ENCODE measurements at places on chromosomes 2 and 18.

- DNase-seq, result no peak
Measured at GRCh38 chr2:191430476-191430875, 185.3 kb downstream of the MYO1B start.

DNA sequence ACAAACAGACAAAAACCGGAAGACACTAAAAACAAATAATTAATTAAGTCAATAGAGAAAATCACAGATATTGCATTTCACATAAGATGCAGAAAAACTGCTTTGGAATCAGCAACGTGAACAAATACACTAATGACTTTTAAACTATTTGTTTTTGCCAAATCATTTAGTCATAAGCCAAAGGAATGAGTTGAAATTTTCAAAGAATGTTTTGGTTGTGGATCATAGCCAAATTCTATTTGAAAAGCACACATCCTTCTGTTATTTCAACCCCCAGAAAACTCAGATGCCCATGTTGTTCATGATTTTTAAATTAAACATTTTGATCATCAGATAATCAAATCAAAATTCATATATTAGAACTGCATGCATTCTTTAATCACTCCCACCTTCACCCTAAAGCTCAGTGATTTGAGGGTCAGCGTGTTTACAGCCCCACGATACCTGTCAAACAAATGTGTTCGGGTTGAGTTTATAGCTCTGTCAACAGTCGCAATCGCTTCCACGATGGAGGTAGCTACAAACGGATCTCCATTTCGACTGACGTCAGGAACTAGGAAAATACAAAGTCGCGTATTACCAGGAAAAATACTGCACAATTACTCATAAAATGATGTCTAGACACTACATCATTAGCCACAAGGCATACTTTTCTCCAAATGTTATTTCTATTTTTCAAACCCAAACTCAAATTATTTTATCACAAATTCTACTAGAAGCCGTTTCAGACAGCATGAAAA lies 90.2 kb downstream of the PXDN start:
- DNase-seq, result peak; percentile 83

DNA sequence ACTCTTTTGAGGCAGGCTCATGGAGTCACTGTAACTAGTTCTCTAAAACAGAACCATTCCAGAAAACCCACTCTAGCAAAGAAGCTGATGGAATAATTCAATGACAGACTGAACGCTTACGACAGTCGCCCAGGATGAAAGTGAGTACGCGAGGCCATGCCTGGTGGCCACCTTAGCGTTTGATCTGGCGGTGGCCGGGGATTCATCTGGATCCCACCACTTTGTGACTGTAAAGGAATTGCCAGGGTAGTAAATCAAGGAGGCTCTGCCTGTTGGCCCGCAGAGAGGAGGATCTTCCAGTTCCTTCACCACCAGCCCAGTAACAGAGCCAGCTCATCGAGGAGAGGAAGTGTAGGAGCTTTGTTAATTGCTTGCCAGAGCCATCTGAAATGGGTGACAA lies 34.6 kb downstream of the GREB1 start:
- DNase-seq, result no peak

DNA sequence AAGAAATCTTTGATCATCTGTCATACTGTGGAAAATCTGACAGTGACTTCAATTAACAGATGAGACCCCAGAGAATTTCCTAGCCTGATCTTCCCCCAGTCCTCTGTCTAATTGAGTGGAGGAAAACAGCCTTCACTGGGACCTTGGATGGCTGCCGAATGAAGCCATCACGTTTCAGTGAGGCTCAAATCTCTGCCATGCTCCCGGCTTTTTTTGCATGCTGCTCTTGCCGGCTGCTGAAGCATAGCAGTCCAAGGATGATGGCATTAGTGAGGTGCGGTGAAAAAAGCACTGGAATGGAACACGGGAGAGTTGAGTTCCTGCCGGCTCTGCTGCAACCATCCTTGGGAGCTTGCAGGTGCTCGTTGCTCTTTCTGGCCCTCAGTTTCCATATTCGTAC lies 430.5 kb downstream of the SLC4A3 start:
- DNase-seq, result no peak

GRCh38 chr2:72222829-72223564 lies 75.3 kb upstream of the CYP26B1 start:
- peak; percentile 63 for DNase-seq

DNA sequence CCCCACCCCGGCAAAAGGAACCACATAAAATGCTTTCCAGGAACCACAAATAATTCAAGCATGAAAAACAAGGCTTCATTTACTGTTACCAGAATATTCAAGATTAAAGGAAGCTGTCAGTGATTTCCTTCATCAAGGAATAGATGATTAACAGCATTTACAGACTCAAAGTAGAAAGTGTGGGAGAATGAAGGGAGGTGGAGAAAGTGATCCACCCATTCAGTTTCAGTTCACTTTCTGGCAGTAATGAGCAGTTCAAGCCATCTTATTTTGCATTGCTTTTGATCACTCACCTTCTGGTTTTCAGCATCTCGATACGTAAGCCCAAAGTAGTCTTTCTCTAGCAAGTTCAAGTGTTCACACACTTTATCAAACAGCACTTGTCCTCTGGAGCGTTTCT lies 99.0 kb downstream of the EPB41L3 start:
- DNase-seq, result no peak

DNA sequence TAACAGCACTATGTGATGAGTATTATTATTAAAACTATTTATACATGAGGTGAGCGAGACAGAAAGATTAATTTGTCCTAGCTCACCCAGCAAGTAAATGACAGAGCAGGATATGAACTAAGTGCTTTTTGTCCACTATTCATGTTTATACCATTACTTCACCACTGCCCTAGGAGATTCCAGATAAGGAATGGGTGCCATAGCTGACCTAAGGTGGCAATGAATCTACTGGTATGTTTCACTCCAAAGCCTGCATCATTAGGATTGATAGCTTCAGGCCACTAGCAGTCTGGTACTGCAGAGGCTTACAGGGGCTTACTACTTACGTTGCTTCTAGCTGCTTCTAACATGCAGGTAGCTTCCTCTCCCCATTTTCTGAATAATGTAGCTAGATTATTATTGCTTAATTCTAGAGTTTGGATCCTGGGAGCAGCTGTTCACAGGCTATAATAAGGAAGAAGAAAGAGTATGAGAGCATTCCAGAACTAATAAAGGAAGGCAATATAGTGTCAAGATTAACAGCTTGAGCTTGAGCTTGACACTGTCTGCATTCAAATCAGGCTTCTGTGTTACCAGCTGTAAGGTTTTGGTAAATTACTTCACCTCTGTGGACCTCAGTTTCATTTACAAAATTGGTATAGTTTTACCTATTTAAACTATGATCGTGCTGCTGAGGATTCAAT lies 153.7 kb downstream of the GALNT3 start:
- DNase-seq, result no peak

GRCh38 chr2:19364014-19364413 lies 5.6 kb upstream of the OSR1 start:
- DNase-seq, result no peak

DNA sequence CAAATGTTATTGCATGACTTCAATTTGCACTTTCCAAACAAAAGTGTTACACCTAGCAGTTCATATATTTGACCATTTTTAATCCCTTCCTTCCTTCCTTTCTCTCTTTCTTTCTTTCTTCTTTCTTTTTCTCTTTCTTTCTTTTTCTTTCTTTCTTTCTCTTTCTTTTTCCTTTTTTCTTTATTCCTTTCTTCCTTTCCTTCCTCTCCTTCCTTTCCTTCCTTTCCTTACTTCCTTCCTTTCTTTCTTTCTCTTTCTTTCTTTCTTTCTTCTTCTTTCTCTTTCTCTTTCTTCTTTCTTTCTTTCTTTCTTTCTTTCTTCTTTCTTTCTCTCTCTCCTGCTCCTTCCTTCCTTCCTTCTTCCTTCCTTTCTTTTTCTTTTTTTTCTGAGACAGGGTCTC lies 146.7 kb upstream of the ALKAL2 start:
- DNase-seq, result no peak

DNA sequence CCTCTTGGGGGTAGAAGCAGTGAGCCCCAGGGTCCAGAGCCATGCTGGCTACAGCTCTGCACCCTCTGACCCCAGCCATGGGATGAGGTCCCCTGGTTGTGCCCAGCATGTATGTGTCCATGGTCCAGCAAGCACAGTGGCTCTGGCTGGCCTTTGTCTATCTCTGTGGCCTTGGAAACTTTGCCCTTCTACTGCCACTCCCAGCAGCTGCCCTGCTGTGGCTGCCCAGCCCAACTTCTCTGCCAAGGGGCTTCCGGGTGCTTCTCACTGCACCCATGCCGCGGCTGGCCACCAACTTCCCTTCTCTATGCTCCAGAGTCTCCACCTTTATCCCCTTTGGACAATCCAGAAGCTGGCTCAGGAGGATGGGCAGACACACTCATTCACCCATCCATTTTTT lies 18.8 kb downstream of the TMEM185B start:
- no peak for DNase-seq

DNA sequence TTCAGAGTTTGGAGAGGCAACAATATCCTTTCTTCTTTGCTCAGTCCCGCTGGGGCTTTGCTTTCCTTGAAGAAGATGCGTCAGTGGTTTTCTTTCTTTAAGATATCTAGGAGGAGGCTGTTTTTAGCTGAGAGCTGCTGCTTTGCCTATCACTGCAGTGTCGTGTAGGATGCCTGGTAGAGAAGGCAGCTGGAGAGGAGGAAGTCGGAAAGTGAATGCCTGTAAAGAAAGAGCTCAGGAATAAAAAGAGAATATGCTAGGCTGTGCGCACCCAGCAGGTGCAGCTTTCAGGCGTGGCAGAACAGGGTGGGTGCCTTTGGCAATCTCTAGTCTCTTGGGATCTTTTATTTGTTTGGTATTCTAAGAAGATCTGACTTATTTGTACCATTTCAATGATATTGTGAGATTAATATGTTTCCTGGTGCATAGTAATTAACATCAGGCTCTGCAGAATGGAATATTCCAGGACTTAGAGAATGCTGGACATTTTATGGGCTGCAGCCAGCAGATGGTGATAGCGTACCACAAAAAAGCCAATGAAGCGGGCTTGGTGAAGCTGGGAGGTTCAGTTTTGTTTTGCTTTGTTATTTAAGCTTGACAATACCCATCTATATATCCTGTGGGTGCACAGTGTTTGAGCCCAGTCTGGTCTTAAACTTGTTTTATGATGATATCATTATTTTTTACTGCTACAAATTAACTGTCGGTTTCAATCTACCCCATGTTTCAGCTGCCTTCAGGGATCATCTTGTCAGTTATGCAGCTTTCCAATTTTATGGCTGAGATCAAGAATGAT lies 34.9 kb downstream of the CAVIN2 start:
- no peak for DNase-seq

- no peak for DNase-seq
Measured at GRCh38 chr18:40949114-40949950, 1005.7 kb upstream of the PIK3C3 start.

DNA sequence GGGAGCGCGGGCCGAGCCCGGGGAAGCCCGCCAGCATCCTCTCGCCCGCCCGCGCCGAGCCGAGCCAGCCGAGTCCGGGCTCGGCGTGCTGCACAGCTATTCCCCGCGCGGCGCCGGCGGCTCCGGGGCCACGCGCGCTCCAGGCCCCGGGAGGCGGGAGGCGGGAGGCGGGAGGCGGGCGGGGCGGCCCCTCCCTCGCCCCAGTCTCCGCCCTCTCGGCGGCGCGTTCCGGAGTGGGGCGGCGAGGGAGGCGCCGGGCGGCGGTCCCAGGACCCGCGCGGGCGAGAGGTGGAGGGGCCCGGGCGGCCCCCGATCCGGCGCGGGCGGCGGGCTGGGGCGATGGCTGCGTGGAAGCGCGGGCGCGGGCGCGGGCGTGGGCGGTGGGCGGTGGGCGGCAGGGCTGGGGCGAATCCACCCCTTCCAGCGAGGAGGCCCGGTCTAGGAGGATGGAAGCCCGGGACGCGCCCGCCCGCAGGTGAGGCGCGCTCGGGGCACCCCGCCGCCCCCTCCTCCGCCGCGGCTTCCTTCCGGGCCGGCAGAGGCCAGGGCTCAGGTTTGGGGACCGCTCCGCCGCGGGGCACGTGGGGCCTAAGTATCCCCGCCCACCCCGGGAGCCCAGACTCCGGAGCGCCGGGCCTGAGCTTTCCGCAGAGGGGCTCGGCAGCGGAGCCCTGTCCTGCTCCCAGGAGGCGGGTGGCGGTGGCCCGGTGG lies at the start of gene ADCY3:
ADCY3 (minus strand) TSS at position 140 of the 711 bp plus-strand sequence. CDS start 1,250 bp downstream, outside the sequence.
- DNase-seq, result no peak

DNA sequence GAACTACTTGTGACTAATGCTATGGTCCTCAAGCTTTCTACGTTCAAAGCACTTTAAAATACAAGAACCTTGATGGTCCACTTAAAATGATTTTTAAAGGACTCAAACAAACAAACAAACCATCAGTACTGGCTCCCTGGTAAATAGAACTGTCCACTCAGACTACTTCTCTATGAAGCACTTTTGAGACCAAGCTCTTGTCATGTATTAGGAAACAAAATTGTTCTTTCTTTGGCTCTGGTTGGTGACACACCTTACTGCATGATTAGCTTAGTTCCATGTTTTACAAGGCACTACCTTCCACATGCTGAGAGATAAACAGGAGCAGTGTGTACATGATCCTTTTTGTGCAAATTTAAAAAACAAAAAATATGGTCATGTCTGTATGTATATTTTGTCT lies 19.7 kb downstream of the DARS1 start:
- no peak for DNase-seq

DNA sequence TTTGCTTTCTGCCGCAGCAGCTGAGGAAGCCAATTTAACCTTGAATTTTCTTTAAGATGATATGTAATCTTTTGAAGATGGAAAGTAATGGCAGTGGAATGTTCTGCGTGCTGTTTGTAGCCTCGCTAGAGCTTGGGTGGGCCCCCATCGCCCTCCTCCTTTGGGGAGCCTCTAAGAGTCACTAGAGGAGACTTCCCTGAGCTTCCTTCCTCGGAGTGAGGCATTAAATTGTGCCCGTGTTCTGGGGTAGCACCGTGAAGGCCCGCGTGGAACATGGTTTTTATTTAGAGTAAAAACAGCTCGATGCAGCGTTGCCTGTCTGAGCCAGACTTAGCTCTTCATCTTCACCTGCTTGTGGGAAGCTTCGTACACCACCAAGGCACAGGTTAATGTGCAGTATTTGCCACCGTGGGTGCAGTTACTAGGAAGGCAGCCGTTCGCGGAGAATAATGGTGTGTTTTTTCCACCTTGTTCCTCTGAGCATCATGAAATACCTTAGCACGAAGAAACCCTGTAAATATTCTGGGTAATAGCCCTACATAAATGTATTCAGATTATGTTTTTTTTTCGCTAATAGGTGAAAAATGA lies 38.5 kb downstream of the NCK2 start:
- DNase-seq, result no peak

GRCh38 chr2:11842336-11842735 lies 95.9 kb downstream of the LPIN1 start:
- no peak for DNase-seq

DNA sequence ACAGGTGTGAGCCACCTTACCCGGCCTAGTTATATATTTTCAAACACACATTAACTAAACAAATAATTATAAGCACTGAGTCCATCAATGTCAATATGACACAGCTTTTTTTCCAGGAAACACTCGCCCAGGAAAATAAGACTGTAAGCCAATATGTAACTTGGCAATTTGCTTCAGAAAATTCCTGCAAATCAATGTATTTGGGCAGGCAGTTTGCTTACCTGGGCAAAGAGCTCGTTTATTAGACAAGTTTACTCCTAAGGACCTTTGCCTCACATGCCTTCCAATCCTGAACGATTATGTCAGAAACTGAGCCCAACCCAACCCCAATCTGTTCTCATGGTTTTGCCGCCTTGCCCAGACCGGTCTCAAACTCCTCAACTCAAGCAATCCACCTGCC lies 34.7 kb upstream of the NDUFV2 start:
- DNase-seq, result no peak

All from AG04449 (cell line).